EH (cell line): ENCODE measurements at places on chromosomes 2 and 18.

GRCh38 chr2:45821558-45822271 is 170.2 kb downstream of the PRKCE start:
- peak; percentile 54 for DNase-seq

GRCh38 chr18:77119851-77120491 is 12.6 kb downstream of the MBP start:
- DNase-seq: no peak

DNA sequence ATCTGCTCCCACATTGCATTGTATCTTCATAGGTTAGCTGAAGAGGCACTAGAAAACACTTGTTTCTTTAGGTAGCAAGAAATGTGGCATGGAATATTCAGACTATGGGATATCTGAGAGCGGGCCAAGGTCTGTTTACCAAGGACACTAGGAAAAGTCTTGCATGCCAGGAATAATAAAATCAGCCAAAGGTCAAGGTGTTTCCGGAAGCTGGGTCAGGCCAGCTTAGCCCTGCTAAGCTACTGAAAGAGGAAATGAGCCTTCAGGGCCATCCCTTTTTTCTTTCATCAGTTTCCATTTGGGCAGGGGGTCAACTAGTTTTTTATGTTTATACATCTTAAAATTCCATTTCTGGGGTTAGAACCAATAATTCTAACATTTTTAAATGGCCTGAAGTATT is 101.1 kb downstream of the DPP4 start:
- DNase-seq: no peak

GRCh38 chr2:47043891-47044239 is 111.2 kb downstream of the STPG4 start:
- no peak for DNase-seq

- DNase-seq: peak; percentile 41
These were observed 40.6 kb upstream of the RFX8 start for GRCh38 chr2:101515477-101515876.

DNA sequence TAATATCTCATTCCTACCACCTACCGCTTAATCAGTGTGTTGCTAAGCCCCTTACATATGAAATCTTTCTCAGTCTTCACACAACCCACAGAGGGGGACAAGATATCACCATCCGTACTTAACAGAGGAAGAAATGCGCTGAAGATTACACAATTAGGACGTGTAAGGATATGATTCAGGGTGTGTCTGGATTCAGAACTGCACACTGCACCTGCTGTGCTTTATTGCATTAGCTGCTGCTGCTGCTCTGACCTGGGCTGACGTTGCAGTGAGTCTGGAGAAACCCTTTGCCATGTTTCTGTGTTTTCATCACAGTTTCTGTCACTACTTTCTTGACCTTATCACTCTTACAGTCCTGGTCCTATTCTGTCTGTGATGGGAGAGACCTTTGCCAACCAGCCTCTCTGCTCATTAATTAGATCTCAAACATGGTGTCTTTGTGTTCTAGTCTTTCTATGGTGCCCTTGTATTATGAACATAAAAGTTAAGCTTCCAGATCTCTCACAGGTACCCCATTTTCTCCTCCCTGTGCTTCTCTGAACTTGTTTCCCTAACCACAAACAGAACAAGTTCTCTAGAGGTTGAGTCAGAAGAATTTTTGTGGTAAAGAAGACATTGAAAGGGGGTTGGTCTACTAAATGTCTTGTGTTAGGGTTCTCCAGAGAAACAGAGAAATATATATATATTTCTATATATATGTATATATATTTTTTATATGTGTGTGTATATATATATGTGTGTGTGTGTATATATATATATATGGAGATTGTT is 92.9 kb upstream of the CYP1B1 start:
- peak; percentile 41 for DNase-seq

DNA sequence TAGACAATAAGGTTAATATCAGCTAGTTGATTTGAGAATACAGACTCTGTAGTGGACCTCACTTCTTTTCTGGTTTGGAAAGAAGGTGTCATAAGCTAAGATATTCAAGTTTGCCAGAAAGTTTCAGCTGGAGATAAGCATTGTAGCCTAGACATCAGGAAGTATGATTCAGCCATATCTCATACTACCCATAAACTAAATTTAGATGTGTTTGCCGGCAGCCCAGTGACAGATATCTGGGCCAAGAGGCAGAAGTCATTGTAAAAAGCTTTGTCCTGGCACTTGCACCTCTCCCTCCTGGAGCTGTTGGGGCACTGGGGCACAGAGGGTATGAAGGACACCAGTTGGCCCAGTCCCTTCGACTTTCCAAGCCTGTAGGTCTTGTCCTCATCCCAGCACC is 128.0 kb downstream of the EPHA4 start:
- peak; percentile 84 for DNase-seq

DNA sequence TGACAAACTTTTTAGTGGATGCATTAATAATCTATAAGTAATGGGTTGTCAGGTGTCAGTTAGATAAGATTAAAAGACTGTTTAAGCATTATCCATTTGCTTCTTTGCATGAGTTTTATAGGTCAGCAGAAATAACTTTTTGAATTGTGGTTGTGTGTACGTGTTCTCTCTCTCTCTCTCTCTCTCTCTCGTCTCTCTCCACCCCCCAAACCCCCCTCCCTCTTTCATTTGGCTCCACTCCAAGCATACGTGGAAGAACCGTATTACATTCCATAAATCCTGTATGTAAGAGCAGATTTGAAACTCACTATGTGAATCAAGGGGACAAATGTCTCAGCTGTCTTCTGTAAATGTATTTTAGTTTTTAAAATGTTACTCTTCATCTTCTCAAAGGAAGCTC is 120.2 kb downstream of the MEIS1 start:
- DNase-seq: no peak

GRCh38 chr2:68653034-68653433 is 9.7 kb downstream of the PROKR1 start:
- no peak for DNase-seq

DNA sequence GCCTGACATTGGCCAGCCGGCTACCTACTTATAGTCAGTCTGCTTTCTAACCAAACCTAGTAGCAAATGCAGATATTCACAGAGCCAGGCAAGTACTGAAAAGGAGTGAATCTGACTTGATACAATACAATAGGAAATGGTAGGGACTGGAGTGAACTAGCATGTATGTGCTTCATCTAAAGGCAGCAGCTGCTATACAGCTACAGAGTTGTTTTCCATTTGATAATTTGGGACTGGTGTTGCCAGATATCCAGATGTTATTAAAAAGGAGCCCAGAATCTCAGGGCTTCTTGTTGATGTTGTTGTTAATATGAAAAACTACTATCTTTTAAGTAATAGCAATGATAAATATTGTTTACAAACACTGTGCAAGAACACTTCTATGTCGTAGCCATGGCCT is 159.4 kb downstream of the BABAM2 start:
- DNase-seq: no peak

- no peak for DNase-seq
These were observed 447 bp upstream of the MRPL19 start for GRCh38 chr2:75646090-75646582.

DNA sequence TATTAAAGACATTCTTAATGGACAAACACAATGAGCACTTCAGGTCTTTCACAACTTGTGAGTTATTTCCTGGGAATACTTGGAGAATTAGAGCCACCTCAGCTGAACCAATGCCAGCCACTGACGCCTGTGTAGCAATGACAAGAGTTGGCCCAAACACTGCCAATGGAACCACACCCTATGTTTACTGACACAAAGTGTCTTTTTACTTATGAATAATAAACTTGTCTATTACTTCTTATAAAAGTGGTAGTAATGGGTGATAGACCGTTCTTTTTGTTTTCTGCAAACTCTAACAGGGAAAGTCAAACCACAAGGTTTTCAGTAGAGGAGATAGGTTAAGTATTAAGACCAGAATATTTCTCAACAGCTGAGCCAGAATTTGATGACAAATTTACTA is 12.5 kb upstream of the CHAC2 start:
- DNase-seq: peak; percentile 11

- DNase-seq: peak; percentile 85
These were observed 13.1 kb downstream of the GNLY start for GRCh38 chr2:85707304-85707703.

DNA sequence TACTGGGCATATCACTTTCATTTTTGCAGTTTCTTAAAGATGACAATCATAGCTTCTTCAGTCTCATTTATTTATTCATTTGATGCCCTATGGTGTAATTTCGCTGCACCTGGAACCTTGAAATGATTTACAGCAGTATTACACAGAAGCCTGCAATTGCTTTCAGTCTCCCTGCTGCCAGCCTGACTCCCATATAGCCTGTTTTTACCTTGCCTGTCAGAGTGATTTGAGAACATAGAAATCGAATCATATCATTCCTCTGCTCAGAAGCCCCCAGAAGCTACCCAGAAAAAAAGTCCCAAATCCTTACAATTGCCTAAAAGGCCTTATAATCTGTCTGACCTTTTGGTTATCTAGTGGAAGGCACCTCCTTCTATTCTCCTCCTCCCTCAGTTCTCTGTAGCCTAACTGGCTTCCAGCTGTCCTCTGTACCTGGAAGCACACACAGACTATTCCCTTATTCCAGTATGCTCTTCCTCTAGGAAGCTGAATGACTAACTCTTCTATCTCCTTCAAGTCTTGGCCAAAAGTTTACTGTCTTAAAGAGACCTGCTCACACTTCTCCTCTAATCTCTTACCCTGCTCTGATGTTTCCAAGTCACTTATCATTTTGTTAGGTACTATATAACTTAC is 12.6 kb downstream of the SCN3A start:
- no peak for DNase-seq

GRCh38 chr2:215272918-215273317 is 38.9 kb upstream of the ATIC start:
- DNase-seq: no peak

DNA sequence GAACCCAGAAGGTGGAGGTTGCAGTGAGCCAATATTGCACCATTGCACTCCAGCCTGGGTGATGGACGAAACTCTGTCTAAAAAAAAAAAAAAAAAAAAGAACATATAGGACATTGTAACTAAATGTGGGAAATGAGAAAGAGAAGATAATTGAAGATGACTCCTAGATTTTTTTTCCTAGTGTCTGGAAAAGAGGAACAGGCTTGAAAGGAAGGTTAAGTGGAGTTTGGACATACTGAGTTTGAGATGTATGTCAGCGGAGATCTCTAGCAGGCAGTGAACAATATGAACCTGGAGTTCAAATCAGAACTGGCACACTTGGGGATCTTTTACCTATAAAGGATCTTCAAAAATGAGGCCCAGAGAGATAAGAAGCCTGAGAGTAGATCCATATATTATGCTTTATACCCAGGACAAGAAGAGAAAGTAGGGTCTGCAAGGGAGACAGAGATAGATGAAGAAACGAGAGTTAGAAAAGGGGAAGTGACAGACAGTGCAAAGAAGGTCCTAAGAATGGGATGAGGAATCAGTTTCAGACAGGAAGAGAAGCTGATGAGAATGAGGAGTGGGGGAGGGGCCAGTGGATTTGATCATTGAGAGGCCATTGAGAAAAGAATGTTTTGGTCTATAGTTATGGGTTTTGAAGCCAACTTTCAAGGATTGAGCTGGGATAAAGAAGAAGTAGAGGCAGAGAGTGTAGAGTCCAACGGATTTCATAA is 46.9 kb upstream of the CD28 start:
- DNase-seq: no peak

DNA sequence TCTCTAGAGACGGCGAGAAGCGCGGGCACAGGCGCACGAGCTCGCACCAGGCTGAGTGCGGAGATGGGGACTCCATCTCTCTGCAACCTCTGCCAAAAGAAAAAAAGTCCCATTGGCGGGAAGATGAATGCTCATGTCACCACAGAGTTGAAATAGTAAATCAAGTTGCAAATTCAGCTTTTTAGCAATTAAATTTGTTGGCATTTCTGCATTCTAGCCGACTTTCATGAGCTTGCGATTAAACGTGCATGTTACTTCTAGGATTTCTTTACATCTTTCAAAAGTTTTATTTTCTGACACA is 588 bp downstream of the CHAC2 start:
- no peak for DNase-seq

- peak; percentile 86 for DNase-seq
These were observed 584 bp downstream of the AAK1 start for GRCh38 chr2:69642709-69643601.

GRCh38 chr2:32947484-32948143 is 861 bp downstream of the LTBP1 start:
- DNase-seq: peak; percentile 65

DNA sequence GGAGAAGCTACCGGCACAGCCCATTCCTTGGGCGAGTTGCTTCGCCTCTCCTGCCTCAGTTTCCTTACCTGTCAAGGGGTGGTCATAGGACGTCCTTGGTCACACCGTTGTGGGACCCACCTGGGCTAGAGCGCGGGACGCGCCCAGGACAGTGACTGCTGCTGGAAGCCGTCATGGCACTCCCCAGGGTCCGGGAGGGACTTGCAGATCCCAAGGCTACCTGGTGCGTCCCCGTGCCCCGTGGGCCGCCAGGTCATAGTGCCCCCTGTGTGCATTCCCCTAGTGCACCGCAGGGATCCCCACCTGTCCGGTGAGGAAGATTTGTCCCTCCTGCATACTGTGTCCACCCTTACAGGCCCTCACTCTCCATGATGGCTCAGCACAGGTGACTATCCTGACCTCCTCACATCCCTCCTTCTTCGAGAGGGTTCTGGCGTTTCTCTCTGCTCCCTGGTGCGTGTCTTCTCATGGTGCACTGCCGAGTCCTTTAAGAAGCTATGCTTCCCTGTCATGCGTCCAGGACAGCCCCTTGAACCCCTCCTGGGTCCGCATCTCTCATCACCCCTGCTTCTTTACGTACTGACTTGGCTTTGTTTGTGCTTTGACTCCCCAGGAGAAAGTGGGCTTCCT is 886 bp upstream of the STK25 start:
- DNase-seq: no peak

GRCh38 chr2:42106257-42106816 is 58.5 kb downstream of the PKDCC start:
- DNase-seq: no peak

GRCh38 chr18:40088130-40088529 is 1866.9 kb upstream of the PIK3C3 start:
- DNase-seq: no peak

DNA sequence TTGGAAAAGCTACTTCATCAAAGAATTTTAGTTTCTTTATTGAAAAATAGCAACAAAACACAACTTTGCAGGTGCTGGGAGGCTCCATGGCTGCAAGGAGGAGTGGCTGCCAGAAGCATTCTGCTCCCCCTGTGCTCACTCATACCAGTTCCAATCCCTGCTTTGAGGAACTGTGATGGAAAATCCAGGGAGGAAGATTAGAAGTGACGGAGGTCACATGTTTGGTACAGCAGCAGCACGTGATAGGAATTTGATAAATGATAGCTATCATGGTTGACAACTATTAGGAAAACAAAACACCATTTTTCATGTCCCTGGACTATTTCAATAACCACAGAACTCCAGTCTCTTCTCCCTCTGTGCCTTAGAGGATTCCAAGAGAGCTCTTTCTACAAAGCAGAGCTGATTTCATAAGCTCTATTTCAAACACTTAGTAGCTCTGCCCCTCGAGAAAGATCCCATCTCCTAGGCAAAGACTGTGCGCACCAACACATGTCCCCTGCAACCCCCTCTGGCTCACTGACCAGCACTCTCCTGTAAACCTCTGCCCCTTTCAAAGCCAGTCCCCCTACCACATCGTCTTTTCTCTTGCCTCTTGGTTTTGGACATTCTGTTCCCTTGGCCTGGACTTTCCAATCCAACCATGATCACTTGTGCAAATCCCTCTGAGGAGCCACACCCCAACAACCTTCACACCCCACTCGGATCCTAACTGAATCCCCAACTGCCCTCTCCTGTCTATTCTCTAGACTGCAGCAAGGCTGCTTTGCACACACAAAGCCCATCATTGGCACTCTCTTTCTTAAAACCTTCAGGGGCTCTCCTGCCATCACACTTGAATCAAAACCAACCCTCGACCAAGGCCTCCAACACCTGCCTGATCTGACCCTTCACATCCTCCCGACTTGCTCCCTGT is 352.4 kb upstream of the PKDCC start:
- DNase-seq: no peak
